Amygdala (tissue), 56 donors: ENCODE measurements at places on chromosomes 6 and 20.

DNA sequence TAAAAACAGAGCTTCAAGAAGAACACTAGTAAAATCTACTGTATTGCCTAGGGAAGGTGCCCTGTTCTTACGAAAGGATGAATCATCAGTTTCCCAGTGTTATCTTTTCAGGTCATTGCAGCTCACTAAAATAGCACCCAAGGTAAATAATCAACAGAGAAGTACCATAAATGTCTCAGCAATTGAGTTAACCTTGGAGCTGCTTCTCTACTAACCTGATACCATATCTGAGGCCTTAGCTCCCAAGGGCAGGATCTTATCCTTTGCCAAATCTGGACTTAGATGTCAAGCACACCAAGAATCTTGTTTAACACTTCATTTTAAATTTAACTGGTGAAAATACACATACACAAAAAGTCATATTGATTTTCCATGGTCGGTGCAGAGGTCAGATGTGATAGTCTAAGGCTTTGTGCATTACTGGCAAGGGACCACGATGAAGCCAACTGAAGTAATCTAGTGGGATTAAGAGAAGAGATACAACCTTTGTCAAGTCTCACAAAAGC lies 81.5 kb downstream of the EDN1 start:
- DNase-seq, result no peak

- no peak for DNase-seq
These were observed 172.0 kb upstream of the NRSN1 start for GRCh38 chr6:23953976-23954375.

GRCh38 chr6:28485482-28485881 lies 30.1 kb downstream of the GPX6 start:
- DNase-seq, result no peak

GRCh38 chr6:21080221-21080620 lies 513.3 kb upstream of the SOX4 start:
- no peak for DNase-seq

DNA sequence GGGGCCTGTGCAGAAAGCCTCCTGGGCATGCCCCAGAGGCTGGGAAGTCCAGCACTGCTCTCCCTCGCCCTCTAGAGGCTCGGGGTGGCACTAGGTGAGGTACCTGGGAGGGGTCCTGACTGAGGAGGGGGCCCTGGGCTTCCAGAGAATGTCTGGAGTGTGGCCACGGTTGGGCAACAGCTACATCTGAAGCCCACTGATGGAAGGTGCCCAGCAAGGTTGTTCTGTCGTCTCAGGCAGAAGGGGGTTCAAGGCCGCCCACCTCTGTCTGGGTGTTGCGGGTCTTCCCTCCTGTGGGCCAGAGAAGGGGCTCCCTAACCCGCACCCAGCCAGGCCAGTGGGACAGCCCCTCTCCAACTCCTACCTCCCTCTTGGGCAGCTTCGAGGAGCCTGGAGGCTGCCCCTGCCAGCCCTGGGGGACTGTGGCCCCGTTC lies 11.4 kb upstream of the VEGFA start:
- no peak for DNase-seq

DNA sequence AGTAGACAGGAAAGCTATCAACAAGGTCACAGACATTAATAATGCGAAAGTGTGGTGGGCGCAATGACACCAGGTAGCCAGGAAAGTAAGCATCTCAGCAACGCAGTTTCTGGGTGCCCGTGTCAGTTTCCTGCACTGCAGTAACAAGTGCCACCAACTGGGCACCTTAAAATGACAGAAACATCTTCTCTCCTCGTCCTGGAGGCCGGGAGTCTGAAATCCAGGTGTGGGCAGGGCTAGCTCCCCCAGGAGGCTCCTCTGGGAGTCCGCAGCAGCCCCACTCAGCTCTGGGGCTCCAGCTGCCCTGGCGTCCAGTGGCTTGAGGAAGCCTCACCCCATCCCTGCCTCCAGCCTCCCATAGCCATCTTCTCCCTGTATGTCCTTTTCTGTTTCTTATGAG lies 387.2 kb downstream of the TAF4 start:
- DNase-seq, result no peak

DNA sequence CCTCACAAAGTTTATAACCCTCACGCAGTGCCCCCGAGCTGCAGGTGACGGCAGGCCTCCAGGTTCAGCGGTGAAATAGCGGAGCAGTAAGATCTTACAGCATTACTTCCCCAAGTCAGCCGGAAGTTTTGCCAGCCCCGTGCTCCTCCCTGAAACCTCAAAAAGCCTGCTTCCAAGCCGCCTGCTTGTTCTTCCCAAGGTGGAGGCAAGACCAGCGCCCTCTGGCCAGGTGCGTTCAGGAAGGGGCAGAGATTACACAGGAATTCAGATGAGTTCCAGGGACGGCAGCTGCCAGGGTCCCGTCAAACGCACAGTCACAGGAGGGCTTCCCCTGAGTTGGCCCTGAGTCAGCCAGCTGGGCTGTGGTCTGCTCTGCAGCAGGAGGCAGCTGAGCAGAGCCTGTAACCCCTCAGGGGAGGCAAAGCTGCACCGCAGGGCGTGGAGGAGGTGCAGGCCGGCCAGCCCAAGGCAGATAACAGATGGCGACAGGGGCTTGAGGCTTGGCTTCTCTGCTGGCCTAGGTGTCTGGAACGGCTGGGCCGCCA lies 124.1 kb upstream of the RPS6KA2 start:
- DNase-seq, result no peak

DNA sequence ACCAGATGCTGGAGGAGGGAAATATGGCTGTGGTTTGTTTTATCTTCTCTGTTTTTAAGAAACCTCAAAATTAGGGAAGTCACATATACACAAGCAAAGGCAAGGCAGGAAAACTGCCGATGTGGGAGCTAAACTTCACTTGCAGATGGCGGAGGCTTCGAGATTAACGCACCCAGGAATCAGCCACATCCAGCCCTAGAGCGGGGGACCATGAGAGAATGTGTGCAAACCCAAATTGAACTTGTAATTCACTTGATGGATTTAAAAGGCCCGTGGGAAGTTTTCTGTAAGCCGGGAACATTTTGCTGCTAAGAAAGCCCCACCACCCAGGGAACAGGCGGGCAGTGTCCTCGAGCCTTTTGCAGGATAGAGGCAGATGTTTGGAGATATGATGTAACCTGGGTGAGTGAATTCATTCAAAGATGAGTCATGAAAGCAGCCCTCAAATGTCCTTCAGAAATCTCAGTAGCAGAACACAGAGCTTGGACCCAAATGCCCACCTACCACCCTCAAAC lies 39.9 kb downstream of the PREX1 start:
- DNase-seq, result no peak

DNA sequence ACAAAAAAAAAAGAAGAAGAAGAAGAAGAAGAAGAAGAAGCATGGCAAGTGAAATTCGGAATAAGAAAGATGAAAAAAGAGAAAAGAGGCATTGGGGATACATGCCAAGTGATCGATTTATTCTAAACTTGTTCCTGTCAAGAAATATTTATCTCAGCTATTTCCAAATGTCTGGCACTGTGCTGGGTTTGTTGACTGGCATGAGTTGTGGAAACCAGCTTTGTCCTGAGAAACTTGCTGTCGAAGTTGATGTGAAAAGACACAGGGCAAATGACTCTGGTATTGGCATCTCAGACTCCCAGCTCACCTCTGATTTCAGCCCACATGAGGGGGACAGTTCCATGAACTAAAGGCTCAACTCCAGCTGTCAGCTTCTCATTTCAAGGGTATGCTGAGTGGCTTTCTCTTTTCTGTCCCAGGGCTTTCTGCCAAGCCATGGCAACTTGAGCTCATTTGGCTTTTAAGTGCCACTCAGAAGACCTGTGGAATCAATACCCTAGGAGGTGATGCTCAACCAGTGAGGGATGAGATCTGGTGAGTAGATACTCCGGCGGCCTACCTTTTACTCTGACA lies 253.3 kb upstream of the JAG1 start:
- DNase-seq, result no peak

DNA sequence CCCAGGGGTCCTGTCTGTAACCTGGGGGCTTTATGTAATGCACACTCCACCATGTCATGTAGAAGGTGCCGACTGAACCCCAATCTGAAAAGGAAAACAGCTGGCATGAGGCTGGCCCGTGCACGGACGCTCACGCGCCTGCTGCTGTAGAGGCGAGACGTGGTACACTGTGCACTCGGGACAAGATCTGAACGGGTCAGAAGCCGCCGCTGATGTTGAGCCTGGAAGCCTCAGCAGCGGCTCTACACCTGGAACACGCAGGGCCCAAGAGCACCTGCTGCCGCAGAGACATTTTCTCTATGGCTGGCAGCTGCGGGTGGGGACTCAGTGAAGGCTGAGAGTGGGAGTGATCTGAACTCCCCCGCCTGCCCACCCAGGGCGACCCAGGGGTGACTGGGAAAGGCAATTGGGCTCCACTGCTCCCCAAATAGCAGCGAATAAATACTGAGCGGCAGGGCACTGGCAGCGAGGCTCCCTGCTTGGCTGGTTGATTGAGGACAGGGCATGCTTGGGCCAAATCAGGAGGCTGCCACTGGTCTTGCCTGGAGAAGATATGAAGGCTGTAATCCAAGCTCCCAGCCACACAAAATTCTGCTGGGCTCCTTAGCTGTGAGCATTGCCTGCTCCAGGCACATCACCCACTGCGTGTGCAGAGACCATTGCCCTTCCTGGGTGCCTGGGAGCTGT lies 2.5 kb upstream of the OGFR start:
- no peak for DNase-seq

- no peak for DNase-seq
These were observed 331 bp upstream of the UFL1 start for GRCh38 chr6:96521306-96521643.

- DNase-seq, result no peak
These were observed 164.2 kb upstream of the TCF21 start for GRCh38 chr6:133724726-133725125.

GRCh38 chr6:20814494-20814893 lies 280.2 kb downstream of the CDKAL1 start:
- no peak for DNase-seq

GRCh38 chr6:62707156-62707555 lies 421.1 kb upstream of the KHDRBS2 start:
- DNase-seq, result no peak

GRCh38 chr6:22942403-22942802 lies 373.0 kb downstream of the HDGFL1 start:
- DNase-seq, result no peak

- DNase-seq, result no peak
These were observed 108.3 kb downstream of the TNFAIP3 start for GRCh38 chr6:137975188-137975940.

DNA sequence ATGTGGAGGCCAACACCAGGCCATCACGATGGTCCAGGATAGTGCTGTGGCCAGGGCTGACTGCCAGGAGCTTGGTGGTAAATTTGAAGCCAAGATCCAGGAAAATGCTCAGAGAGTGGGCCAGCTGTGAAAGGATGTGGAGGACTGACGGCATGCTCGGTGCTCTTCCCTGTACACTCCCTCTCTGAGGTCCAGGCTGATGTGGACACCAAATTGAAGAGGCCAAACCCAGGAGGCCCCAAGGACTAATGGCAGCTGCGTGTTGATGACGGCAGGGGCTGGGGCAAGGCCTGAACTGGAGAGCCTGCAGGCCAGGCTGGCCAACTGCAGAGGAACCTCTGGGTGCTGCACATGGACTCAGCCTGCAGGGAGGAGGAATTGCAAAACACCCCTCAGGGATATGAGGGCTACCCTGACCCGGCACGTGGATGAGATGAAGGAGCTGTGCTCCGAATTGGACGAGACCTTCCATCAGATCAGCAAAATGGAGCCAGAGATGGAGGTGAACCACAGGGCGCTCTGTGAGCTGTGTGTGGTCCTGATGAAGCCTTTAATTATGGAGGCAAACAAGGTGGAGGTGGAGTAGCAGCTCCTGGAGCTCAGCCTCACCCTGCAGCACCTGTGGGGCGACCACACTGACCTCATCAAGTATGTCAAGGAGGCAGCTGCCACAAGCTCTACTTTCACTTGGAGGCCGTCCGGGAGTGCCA lies 6.9 kb upstream of the RAET1E start:
- no peak for DNase-seq

DNA sequence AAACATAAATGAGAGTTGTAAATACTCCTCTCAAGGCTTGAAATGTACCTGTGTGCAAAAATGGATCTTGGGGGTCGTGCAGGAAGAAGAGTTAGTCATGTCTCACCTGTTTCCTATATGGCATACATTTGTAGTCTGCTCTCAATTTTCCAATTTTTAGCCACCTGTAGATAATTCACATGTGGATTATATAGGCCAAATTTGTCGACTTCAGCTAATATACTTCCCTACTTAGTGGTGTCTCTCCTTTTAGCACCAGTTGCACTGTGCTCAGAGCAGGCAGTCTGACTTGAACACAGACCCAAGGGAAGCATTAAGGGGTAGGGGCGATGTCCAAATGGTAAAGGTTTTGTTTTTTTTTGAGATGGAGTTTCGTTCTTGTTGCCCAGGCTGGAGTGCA lies 1.9 kb downstream of the RBM24 start:
- DNase-seq, result no peak

DNA sequence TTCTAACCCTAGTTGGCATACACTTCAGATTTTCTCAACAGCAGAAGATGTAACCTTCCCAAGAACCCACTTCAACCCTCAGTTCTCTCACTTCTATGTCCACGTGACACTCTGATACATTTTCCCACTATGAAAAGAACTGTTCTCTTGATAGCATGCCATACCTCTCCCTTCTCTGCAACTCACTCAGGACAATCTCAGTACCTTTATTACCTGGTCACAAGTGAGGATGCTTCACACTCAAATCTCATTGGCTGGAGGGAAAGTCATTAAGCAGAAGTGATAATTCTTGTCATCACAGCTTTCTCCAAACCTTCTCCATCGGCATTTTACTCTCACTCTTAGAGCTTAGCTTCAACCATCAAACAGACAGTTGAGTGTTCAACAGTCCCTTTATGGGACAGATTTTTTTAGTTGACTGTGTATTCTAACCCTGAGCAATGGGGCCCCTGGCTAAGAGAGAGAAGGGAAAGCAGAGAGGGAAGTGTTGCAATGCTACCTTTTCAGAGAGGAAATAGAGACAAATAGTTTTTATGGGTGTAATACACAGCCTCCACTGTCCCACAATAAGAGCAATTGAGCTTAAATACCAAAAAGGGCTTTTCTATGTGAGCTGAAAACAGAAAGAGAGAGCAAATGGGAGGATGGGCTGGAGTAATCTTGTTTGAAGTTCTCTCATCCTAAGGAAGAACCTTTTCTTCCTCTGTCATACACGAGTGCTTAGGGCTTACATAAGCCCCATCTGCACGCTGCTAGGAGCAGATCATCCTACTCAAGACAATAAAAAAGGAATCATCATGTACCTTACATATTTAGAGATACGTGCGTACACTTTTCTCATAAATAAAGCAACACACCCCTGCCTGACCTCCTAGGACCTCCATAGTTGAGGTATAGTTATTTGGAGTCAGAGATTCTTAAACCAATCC lies 16.0 kb downstream of the HLA-DPA1 start:
- DNase-seq, result no peak

GRCh38 chr6:12356983-12357972 lies 67.1 kb downstream of the EDN1 start:
- DNase-seq, result no peak

DNA sequence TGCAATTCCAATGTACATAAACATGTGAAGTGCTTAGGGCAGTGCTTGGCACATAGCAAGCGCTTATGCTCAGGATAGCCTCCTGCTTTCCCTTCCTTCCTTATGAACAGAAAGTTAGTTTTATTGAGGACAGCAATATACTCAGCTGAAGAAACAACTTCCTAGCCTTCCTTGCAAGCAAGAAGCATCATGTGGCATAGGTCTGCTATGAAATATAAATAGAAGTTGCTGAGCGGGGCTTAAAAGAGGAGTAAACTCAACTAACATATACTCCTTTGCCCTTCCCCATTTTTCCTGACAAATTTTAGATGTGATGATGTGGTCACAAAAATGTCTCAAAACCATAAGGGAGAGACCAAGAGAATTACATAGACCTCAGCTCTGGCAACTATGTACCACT lies 98.9 kb downstream of the KIF16B start:
- no peak for DNase-seq

GRCh38 chr6:1372690-1373089 lies 16.7 kb upstream of the FOXF2 start:
- DNase-seq, result no peak
